ENCODE measurements at places on chromosomes 2 and 18.

- no peak for DNase-seq
Observed at GRCh38 chr2:154032220-154032619, 160.5 kb downstream of the GALNT13 start.

DNA sequence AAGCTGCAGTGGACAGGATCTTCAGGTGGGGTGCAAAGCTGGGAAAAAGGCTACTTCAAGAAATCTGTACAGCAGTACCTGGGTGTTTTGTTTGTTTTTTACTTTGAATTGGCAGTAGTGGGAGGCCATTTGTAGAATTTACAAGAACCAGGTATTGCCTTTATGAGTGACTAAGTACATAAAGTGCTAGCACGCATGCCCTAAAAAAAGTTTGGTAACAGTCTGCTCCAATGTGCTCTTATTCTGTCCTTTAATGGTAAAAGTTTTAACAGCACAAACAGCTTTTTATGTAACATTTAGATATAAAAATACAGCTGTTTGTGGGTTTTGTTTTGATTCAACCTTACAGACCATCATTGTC, 17.2 kb downstream of the REV1 start:
- DNase-seq = no peak

DNA sequence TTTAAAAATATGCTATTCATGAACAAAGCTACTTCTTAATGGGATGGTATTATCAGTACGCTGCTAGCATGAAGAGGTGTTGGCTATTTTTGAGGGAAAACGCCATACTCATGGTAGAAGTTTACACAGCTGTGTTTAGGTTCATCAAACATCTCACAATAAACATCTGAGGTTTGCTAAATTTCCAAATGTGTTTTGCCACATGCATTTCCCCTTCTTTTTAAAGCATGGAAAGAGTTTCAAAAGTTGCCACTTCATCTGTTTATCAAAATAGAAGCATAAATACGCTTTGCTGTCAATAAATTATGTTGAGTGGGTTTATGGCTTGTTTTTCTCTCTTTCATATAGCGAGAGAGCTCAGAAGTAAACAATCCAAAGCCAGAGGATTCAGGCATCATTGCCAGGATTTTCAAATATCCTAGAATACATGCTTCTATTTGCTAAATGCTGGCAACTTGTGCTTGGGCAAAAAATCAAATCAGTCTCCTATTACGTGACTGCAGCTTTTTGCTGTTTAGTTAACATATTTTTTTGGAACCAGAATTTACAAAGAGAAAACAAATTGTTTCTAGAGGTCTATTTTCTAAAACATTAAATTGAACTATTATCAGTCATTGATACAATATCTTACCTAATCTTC, 1919.9 kb upstream of the LRRTM1 start:
- no peak for DNase-seq

- no peak for DNase-seq
Observed at GRCh38 chr2:192749611-192750200, 555.0 kb upstream of the TMEFF2 start.

DNA sequence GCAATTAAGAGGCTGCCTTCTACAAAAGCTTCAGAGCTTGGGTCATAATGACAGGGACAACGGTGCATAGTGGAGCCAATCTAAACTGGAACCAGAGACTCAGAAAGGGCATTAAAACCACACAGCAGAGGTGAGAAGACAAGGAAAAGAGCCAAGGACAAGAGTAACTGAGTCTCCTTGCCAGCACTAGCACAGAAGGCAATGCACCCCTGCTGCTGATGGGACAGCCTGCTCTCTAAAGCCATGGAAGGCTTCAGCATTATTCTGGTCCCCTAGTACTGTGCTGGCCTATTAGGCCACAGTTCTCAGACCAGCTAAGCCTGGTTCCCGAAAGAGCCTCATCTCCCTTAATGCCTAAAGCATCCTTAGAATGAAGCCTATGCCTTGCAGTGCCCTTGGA, 15.5 kb downstream of the MYO5B start:
- DNase-seq = no peak

DNA sequence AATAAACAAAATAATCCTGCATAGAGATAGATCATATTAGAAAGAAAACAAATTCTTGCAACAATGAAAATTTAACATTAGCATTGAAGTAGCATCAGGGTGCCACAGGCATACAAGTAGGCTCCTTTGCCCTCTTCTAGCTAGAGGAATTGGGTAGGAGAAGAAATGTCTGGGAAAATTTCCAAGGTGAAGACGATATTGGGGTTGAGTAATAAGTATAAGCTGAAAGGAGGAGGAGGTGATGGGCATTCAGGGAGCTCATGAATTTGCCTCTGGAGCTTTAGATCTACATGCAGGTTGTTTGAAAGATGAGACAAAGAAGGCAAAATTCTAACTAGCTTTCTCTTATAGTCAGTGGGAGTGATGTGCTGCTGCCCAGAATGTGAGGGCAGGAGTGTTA, 504.9 kb downstream of the CCDC85A start:
- DNase-seq = no peak

- no peak for DNase-seq
Observed at GRCh38 chr18:44597797-44598196, 82.9 kb upstream of the SETBP1 start.

DNA sequence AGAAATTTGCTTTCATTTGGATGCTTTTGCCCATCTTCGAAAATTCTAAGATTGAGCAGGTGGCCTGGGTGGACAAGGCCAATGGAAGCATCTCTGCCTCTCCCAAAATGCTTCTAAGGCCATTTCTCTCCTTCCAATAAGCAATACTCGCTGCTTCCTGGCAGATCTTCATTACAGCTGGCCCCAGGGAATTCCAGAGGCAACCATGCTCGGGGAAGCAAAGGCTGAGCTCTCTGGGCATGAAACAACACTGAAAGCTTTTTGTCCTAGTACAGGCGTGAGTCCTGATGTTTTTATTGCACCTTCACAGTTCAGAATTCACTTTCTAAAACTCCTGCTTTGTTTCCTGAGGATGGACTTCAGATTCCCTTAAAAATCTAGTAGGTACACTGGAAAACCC, 11.8 kb upstream of the NEDD4L start:
- DNase-seq = no peak

- no peak for DNase-seq
Observed at GRCh38 chr2:190843890-190844699, 36.5 kb upstream of the GLS start.

DNA sequence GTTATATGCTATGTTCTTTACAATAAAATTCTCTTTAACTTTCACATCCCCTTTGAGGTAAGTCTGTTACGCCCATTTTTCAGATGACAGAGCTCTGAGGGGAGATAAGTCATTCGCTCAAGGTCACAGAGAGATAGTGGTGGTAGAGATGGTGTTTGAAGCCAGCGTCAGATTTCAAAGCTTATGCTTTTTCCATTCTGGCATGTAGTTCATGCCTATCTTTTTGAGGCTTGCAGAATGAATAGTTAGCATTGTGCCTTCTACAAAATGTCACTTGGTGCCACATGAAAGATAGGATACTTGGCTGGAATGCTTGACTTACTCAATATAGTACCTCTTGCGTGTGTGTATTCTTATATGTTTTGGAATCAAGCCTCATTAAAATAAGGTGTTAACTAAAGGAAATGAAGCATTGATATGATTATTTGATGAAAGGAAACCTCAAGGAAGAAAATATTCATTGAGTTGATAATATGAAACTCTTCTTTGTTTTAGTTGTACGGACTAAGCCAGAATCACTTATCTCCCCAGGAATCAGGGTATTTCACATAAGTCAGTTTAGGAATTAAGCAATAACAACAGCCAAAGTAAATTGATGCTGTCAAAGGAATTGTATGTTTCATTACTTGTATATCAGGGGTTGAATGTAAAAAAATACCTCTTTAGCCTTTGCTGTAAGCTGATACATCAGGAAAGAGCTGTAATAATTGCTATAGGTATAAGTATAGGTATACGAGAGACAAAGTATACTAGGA, 15.5 kb downstream of the SPATS2L start:
- DNase-seq = no peak

DNA sequence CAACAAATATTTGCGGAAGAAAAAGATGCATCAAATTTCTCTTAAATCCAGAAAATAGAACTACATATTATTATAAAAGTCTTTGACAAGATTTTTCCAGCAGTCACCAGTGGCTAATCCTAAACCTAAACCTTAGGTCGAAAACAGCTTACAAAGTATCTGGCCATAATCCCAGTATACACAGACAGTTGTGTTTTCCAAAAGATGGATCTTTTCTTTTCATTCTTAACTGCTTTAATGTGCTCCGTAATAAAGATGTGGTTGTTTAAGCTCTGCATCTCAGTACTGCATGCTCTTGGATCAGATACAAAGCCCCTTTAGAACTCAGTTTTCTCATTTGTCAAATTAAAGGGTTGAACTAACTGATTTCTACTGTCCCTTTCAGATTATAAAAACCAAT, 247.8 kb downstream of the TXNL1 start:
- DNase-seq = no peak

DNA sequence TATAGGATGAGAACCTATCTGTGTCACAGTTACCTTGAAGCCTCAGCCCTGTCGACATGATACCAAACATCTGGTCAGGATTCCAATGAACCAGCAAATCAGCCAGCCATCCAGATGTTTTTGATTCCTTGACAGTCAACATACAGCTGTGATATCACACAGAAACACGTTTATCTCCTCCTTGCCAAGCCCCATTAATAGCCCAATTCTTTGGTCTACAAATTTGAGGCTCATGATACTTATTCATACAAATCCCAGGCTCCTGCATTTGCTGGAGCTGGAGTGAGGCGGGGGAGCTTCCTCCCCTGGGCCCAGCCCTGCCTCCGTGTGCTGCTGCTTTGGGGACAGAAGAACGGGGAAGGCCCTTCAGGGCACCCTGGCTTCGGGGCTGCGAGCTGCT, 611.6 kb upstream of the SALL3 start:
- DNase-seq = no peak

DNA sequence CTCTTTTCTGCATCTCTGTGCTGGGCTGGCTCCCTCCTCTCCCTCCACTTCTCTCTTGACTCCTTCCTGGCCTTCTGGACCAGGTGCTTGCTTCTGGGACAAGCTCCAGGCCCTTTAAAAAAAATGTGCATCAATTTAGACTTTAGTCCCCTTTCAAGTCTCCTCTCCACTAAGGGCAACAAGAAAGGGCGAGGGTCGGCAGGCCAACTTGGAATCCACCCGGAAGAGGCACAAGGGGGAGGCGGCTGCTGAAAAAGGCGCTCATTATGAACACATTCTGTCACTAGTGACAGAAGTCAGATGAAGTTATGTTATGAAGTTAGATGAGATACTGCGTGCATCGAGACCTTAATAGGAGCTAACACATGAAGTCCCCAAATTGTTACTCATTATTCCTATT, 13.6 kb upstream of the RHOB start:
- no peak for DNase-seq

- DNase-seq = no peak
Observed at GRCh38 chr2:187532333-187533120, 21.7 kb downstream of the TFPI start.

DNA sequence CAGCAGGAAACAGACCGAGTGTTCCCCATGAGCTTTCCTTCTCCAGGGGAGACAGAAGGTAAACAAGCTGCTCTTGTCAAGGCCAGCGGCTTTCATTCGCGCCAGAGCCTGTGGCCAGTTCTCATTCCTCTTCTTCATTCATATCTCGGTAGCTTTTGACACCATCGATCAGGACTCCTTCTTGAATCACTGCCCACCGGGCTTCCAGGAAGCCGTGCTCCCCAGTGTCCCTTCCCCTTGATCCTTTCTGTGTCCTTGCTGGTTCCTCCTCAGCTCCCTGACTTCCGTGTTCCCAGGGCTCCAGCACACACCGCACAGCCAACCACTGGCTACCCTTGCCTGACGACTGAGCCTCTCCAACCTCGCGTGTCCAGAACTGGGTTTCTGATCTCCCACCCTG, 14.1 kb downstream of the SLC66A3 start:
- DNase-seq = no peak

DNA sequence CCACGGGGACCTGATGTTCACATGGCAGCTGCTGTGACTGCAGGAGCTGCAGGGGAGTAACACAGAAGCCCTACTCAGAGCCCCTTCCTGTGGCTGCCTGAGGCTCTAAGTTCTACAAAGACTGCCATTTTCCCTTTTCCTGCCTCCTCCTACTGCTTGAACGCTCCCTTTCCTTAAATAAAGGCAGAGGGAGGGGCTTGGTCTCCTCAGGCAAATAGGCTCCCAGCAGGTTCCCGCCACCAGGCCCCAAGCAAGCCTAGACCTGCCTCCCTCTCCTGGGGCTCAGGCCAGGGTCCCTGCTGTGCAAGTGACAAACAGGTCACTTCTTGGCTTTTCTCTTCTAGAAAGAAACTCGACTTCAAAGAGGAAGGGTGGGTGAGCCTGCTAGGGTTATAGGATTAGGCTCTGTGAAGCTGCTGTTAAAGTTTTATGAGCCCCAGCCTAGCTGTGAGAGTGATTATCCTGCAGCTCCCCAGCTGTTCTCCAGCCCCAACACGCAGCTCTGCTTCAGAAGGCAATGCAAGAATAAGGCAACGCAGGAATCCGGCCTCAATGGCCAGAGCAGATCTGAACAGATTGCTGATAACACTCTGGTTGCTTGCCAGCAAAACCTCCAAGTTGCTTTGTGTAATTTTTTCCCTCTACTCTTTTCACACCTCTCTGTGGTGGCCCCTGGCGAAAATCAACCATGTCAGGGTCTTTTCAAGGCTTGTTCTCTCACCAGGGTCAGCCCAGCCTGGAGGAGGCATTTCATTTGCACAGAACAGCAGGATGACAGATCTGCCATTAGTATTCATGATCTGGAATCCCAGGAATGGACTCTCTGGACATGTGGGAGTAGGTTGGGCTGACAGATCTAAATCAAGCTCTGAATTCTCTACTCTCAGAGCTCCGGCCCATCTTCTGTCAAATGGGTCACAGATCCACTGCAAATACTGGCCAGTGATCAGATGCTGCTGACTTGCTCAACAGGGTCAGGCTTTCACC, 71.3 kb downstream of the MRO start:
- no peak for DNase-seq

DNA sequence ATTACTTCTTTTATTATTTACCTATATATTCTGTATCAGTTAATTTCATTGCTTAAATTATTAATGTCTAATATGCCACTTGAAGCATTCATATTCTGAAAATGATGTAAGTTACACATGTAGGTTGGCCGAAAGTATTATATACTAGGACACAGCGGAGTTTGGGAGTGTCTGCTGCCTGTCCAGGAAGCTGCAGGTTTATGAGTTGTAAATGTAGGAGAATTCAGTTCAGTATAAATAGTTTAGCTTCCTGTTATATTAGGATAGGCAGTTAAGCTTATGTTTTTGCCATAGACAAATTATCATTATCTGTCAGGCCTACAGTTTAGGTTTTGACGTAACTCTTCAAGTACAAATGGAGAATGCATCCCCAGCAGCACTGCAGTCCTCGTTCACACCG, 18.9 kb upstream of the ZNF236 start:
- DNase-seq = no peak

DNA sequence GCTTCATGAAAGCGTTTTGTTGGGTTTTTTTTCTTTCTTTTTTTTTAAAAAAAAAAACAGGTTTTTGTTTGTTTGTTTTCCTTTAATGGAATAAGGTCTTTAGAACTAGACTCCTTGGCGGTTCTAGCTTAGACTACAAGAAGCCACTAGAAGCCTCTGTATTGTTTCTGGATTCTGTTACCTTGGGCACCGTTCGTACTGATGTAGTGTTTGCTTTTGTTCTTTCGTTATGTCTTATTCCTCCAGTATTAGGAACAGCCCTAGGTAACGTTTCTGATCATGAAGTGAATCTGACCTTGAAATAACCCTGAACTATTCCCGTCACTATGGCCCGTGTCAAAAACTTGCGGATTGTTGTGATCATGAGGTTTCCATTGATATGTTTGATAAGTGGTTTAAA, 164.6 kb downstream of the PTGR3 start:
- no peak for DNase-seq
